ENCODE measurements at places on chromosomes 6 and 20.

DNA sequence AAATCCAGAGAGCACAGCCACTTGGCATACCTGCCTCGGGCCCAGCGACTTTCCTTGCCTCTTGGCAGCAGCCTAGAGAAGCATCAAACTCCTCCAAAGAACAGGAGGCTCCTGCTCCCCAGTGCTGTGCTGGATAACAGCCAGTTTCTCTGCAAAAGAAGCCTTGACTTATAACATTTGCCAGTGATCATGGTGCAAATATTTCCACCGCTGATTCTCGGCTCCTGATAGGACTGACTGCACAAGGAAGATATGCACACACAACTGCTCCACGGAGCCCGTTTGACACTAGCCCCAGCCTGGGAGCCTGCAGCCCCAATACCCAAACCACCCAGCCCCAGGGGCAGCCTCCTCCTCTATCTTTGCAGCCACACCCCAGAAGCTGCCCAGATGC is 17.5 kb downstream of the ACSS1 start:
- DNase-seq, result no peak

- DNase-seq, result no peak
These were observed 84.7 kb upstream of the GCM1 start for GRCh38 chr6:53233309-53233708.

DNA sequence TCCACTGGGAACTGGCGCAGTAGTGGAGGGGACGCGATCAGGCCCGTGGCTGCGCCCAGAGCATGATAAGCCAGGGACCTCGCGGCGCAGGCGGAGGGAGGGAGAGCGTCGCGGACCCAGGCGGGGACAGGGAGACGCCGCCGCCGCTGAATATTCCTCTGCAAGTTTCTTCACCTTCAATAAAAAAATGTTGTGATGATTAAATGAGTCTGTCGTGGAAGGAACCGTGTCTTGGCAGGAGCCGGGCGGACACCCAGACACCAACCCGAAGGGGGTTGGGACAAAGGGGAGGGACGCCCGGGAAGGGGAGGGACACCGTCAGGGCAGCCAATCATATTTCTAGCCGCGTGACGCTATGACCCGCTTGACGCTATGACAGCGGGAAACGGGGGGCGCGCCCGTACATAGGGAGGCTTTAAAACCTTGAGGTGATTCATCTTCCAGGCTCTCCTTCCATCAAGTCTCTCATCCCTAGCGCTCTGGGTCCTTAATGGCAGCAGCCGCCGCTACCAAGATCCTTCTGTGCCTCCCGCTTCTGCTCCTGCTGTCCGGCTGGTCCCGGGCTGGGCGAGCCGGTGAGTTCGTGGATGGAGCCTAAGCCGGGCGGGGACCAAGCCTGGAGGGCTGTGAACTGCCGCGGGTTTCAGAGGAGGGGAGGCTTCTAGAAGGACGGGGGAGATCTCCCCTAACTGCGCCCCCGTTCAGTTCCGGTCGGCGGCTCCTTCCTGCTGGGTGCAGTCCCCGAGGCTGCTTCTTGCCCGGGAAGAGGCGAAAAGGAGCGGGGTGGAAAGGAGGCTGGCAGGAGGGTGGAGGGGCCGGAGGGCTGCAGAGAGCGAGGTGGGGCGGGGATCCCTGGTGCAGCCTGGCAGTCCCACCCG is at the start of gene ULBP2:
ULBP2 (plus strand) TSS at position 432 of the 878 bp plus-strand sequence; CDS start at position 491, 59 bp downstream.
- DNase-seq, result peak; percentile 76

DNA sequence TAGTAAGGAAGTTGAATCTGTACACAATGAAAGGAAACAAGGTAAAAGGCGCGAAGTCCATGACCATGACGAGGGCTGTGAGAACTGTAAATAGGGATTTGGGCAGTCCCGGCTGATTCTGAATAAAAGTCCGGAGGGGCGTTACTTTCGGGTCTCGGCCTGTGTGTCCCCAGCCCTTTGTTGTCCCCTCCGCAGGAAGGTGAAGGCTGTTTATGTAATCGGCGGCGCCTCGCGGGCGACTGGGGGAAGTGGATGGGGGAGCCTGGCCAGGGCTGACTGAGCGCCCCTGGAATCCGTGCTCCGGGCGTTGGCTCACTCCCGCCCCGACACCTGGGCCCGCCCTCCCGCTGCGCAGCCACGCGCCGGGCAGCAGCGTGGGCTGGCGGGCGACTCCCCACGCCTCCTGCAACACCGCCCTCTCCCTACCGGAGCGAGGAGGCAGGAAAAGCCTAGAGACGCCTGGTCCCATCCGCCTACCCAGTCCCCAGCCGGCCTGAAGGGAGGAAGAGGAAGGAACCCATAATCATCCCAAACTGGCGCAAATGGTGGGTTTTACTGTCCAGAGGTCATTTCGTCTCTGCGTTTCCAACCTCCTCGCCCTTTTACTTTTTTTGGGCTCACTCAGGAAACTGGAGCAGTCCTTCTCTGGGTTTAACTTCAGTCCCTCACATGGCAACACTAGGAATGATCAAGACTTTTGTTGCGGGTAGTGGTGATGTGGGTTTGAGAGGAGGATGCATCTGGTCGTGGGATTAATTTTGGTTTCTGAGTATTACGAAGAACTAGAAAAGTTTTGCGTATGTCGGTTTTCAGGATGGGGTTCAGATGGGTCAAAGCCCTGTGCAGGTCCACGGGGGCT is 12.1 kb downstream of the TRIM31 start:
- no peak for DNase-seq

GRCh38 chr6:90818163-90818562 is 231.3 kb upstream of the MAP3K7 start:
- DNase-seq, result no peak

- DNase-seq, result no peak
These were observed 129.1 kb downstream of the PACRG start for GRCh38 chr6:162856885-162857284.

DNA sequence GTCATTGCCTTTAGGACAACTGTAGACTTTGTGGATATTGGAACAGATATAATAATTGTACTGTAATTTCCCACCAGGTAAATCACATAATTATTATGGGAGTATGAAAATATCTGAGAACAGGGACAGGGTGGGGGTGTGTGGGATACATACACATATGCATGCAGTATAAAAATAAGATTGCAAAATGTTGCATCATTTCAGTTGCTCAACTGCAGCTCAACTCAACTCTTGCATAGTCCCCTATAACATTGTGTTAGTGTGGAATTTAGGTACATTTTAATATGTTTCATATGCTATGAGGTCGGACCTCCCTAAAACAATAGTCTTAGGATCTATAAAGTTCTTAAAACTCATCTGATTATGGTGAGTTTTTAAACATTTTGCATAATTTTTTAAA is 275.0 kb upstream of the FLRT3 start:
- no peak for DNase-seq

GRCh38 chr6:131488780-131489179 is 84.2 kb upstream of the ARG1 start:
- DNase-seq, result no peak

DNA sequence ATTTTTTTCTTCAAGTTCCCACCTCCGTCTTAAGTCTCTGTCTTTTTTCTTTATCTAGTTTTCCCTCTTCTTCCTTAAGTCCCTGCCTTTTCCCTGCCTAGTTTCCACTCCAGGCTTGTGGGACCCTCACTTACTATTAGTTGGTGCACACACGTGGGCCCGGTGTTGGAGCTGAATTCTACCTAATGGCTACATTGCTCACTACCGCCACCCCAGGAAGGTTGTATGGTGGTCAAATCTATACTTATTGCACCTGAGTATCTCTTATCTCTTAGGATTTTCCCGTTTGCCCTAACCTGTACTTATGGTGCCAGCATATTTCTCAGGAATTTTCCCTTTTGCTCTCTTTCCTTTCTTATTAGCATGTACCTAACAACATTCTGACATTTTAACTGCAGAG is 692.8 kb downstream of the EPM2A start:
- DNase-seq, result no peak

DNA sequence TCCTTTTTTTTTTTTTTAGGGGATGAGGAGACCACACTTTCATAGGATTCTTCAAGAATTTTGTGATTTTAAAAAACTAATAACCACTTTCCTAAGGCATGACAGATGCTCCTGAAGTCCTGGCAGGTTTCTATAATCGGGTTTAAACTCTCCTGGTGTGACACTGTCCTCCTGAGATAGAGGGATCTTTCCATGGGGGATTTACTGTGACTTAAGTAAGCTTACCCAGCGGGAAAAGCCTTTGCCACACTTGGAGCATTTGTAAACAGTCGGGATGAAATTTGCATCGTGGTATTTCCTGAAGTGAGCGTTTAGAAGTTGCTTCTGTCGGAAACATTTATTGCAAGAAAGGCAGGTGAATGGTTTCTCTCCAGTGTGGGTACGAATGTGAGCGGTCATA is 16.6 kb downstream of the CTCFL start:
- no peak for DNase-seq

- DNase-seq, result no peak
These were observed 1.1 kb upstream of the ZNF512B start for GRCh38 chr20:63970714-63971431.

DNA sequence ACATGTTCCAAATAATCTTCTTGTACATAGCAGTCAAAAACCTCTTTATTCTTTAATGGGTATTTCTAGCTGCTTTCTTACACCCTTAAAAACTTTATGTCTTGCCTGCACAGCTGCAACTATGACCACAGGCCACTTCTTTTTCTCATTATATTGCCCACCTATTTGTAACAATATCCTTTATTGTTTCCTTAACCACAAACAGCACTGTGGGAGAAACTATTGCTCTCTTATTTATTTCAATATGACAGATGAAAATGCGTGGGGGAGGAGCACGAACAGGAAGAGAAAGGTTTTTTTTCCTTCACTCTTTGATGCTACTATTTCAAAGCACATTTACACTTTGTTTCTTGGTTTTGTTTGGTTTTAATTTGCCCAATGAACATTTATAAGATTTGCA is 253.5 kb downstream of the GJA1 start:
- DNase-seq, result no peak

GRCh38 chr6:105810105-105810921 is 275.8 kb upstream of the PRDM1 start:
- no peak for DNase-seq

GRCh38 chr6:44558832-44559251 is 171.3 kb downstream of the CDC5L start:
- no peak for DNase-seq

GRCh38 chr6:167577891-167578361 is 248.8 kb upstream of the AFDN start:
- no peak for DNase-seq

DNA sequence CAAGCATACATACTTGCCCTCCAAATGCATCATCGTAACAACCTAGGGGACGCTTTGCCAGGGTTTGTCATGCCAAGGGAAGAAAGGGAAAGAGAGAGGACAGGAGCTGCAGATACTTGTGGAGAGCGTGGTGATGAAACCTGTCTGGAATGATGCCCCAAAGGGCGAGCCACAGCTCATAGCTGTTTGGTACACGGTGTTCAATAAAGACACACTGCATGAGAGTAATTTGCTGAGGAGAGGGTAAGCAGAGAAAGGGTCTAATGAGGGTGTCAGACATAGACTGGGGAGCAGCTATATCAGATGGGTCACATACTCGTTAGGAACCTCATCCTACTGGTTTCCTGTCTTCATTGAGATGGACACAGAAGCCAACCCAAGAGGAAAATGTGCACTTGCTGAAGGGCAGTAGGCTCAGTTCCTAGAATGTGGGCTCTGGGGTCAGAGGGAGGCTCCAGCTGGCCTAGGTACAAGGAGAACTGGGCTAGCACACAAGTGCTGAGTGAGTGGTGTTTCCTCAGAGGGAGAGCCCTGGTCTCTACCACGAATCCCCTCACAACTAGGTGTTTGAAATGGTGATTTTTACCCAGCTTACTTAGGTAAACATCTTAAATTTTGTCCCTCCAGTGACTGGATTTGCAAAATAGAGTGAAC is 5.2 kb upstream of the FOXO3 start:
- DNase-seq, result no peak

- DNase-seq, result no peak
These were observed 3.6 kb downstream of the FOXC1 start for GRCh38 chr6:1613346-1613687.

- no peak for DNase-seq
These were observed 115.2 kb upstream of the GLP1R start for GRCh38 chr6:38933426-38933825.

DNA sequence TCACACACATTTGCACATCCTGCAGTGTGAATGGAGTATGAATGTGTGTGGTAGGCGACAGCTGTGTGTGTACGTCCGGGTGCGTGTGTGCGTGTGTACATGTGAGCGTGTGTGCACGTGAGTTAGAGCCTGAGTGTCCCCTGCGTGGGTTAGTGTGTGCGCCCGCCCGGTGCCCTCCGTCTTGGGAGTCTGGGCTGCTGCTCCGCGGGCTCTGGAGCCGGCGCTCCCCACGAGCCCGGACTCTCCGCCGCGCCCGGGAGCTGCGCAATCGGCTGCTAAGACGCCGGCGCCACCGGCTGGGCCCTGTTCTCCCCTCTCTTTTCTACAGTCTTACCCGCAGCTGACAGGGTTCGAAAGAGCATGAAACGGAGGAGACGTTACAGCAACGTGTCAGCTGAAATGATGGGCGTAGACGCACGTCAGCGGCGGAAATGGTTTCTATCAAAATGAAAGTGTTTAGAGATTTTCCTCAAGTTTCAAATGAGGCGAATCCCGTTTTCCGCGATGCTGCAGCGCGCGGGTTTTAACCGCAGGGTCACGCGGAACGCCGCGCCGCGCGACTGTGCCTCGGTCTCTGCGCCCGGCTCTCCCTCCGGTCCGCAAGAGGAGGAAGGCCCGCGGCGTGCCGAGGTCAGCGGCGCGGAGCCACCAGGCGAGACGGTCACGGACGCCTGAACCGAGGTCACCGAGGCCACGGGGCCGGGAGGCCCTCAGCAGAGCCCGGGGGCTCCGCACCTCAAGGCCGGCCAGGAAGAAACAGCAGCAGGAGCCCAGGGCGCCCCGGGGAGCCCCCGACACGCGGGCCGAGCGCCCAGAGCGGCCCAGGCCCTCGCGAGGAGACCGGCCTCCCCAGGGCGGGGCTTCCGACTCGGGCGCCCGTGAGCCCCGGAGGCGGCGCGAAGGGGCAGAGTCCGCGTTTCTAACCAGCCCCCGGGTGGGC is 95.3 kb upstream of the BHLHE23 start:
- DNase-seq, result peak; percentile 44

- no peak for DNase-seq
These were observed 15.9 kb upstream of the FYN start for GRCh38 chr6:111888928-111889695.

- DNase-seq, result no peak
These were observed 551.3 kb upstream of the CDH4 start for GRCh38 chr20:60700728-60701127.

DNA sequence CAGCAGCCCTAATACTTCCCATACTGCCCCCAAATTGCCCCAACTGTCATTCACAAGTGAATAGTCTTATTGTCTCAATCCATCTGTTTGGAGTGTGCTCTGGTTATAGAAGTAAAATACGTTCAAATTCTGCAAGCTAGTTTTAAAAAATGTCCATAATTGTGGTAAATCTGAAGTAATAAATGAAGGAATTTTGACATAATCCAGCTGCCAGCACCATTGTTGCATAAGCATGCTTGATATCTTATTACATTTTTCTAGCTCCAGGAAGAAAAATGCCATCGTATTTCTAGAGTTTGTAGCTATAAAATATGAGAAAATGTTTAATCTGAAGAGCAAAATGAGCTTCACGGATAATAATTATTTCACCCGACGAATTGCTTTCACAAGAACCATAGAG is 664.7 kb downstream of the RFPL4B start:
- no peak for DNase-seq

Measured in activated T-helper 1 cell treated with Interleukin-2 at 50 U/mL for 16 hours (primary cell).